Hematopoietic multipotent progenitor cell treated with erythropoietin and hydrocortisone succinate and interleukin-3 and kit ligand, for 4 days (in vitro differentiated cells): ENCODE measurements at places on chromosomes 11 and 22.

DNA sequence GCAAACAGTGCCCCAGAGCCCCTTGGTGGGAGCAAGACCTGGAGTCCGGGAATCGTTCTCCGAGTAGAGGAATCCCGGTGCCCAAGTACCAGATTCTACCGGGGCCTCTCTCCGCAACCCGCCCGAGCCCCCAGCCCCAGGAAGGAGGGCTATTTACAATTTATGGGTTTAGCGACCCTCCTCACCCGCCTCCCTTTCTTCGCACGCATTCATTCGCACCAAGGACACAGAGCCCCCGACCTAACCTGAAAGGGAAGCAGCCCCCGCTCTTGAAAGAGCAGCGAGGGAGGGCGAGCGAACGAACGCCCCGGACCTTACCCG, 628 bp downstream of the LRP4 start:
- DNase-seq = no peak

GRCh38 chr11:85664615-85665481, at the start of gene CREBZF:
Gene CREBZF, minus strand, starts transcription at chr11:85665129. Its CDS starts 254 bp downstream, at chr11:85664875.
- peak; percentile 98 for DNase-seq

DNA sequence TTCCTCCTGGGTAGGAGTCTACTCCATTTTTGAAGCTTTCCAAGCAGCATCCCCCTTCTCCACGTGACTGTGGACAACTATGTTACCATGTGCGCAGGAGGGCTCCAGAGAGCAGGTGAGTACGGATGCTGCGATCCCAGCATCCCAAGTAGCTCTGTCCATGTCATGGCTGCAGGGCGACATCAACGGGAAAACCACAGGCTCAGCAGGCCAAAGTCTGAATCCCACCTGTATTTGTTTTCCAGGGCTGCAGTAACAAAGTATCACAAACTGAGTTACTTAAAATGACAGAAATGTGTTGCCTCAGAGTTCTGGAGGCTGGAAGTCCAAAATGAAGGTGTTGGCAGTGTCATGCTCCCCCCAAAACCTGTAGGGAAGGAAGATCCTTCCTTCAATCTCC, 40.3 kb downstream of the MCHR1 start:
- no peak for DNase-seq

DNA sequence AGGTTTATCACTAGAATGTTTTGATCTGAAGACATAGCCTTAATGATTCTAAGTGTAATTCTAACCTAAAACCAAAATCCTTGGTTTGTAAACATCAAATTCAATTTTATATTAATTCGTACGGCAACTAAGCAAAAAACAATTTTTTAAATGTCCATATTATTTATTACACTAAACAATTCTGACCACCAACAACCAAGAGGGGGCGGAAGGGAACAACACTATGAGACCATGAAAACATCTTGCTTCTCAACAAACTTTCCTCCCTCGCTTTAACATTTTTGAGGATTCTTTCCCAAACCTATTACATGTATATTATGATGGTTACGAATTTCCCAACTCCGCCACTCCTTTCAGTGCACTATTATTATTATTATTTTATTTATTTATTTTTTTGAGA, 6.5 kb upstream of the UCP2 start:
- peak; percentile 48 for DNase-seq

GRCh38 chr11:34254011-34254410, 103.8 kb downstream of the ABTB2 start:
- no peak for DNase-seq

GRCh38 chr11:83312430-83312829, 26.3 kb upstream of the CCDC90B start:
- no peak for DNase-seq

- no peak for DNase-seq
Measured at GRCh38 chr11:66287211-66287888, 1.6 kb downstream of the YIF1A start.

DNA sequence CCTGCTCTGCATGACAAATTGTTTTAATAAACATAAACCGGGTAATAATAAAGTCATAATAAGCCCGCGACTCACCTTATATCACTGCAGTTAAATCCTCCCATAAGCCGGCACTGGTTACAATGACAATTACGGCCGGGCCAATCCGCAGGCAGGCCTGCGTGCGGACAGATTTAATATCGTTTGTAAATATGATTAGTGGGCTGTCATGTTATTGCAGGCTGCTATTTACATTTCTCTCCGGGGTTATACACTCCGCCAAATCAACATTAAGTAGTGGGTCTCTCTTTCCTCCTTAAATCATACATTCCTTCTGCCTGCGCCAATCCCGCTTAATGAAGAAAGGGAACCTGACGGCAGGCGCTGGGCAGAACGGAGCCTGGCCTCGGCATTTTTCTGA, 51.8 kb upstream of the LMO1 start:
- no peak for DNase-seq

GRCh38 chr22:21642584-21643448, 714 bp downstream of the SDF2L1 start:
- peak; percentile 82 for DNase-seq

GRCh38 chr22:27111796-27112672, 454.6 kb downstream of the MIAT start:
- DNase-seq = no peak

DNA sequence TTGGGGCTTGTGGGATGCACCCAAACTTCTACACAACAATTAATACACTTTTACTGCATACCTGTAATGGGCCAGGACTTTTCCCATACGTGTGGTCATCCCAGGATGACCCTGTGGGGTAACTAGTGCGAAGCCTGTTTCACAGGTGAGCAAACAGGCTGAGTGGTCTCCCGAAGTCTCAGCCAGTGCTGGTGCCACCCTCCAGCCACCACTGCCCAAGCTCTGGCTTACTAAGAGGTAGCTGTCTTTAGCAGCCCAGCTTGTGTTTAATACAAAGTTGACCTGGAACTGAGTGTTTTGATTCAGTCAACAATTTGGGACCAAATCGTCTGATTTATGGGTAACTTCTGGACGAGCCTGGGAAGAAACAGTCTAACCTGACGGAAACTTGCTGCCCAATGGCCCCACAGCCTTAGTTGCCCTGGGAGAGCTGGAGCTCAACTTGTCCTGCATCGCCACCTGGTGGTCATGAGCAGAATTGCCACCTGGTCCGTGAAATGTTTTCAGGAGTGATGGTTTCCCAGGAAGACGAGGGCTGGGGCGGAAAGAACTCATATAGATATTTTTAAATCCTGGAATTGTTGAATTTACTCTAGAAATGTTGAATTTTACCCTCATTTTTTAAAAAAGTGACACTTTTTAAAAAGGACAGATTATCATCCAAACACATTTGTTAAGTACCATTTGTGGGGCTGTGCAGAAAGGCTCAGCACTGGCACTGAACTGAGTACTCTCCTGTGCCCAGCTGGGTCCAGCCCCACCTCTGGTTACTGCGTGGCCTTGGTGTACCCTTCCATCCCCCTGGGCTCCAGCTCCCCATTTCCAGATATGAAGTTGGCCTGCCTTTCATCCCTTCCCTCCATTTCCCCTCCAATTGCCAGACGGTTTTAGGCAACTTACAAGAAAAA, 95.5 kb upstream of the PARVA start:
- DNase-seq = peak; percentile 86

- no peak for DNase-seq
Measured at GRCh38 chr11:45685964-45686537, 20.6 kb upstream of the CHST1 start.

DNA sequence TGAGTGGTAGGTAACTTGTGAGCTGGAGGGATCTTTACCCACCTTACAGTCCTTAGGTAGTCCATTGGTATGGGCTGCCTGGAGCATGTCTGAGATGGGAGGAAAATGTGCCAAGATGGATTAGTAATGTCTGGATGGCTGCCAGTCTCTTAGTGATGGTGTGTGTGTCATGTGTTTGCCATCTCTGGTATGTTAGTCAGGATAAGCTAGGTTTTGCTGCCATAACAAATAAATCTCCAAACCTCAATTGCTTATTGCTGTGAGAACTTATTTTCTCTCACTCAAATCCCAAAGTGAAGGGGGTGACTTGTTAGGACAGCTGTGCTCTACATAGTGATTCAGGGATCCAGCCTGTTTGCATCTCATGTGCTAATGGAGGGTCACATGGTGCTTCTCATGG, 40.9 kb upstream of the MYEOV start:
- DNase-seq = no peak

DNA sequence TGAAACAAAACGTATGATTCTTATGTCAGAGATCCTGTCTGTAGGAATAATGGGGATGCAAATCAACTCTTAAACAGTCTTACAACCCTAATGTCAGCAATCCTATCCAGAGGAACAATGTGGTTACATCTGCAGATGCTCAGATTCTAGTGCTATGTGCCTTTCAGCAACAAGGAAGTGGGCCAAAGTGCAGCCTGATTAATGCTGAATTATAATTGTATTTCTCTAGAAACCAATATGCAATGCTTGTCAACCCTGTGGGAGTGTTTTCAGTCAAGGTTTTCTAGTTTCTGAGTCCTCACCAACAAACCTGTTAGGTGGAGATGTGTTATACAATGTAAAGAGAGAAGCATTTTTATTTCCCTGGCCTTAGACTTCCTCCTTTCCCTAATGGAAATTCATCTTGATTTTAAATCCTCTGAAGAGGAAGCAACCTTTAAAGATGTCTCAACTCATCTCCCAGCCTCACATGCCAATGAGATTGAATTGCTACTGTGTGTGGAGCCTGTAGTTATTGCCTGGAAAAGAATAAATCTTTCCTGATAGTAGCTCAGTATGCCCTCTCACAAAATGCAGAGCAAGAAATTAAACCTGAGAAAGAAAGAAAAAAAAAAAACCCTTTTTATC, 26.2 kb upstream of the TMEM123 start:
- DNase-seq = no peak

- DNase-seq = no peak
Measured at GRCh38 chr11:83744620-83745192, 458.5 kb upstream of the CCDC90B start.

DNA sequence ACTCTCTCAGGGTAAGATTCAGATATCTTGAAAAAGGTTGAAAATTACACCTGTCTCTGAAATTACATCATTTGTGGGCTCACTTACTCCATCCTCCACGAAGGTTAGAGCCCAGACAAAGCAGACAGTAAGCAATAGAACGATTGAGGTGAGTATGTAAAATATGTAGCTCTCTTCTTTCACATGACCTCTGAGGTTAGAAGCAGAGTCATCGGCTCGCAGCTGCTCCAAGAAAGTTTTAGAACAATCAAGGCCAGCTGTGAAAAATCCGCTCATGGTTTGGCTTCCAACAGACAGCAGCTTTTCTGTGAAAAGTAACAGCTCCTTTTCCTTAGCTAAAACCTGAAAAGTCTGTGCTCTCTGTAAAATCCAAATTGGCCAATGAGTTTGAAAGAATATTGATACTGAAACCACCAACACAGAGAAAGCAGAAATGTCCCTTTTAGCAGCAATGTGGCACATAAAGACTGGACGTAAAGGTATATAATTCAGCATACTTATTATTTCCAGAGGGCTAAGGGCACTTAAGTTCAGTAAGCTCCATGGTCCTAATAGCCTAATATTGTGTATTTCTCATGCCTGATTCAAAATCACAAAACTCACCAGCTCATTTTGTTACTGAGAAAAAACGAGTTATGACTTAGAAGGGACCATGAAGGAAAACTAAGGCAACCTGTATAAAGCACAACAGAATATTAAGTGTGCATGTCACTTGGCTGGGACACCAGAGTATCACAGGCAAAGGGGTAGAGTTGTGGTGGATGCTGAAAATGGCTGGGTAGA, 78.2 kb downstream of the FAM76B start:
- DNase-seq = no peak

DNA sequence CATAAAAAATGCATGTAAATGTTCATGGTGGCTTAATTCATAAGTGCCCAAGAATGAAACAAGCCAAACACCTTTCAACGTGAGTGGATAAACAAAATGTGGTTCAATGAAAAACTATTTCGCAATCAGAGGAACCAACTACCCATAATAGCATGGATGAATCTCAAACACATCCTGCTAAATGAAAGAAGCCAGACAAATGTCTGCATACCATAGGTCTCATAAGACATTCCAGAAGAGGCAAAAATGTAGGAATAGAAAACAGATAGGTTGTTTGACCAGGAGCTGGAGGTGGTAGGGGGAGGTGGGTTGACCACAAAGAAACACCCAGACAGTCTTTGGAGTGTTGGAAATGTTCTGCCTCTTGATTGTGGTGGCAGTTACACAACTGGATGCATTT, 13.2 kb upstream of the OSBPL5 start:
- DNase-seq = no peak

- DNase-seq = peak; percentile 28
Measured at GRCh38 chr22:25027959-25028840, 75.7 kb downstream of the KIAA1671 start.

- DNase-seq = no peak
Measured at GRCh38 chr11:97764605-97765004, 1256.1 kb upstream of the CNTN5 start.

DNA sequence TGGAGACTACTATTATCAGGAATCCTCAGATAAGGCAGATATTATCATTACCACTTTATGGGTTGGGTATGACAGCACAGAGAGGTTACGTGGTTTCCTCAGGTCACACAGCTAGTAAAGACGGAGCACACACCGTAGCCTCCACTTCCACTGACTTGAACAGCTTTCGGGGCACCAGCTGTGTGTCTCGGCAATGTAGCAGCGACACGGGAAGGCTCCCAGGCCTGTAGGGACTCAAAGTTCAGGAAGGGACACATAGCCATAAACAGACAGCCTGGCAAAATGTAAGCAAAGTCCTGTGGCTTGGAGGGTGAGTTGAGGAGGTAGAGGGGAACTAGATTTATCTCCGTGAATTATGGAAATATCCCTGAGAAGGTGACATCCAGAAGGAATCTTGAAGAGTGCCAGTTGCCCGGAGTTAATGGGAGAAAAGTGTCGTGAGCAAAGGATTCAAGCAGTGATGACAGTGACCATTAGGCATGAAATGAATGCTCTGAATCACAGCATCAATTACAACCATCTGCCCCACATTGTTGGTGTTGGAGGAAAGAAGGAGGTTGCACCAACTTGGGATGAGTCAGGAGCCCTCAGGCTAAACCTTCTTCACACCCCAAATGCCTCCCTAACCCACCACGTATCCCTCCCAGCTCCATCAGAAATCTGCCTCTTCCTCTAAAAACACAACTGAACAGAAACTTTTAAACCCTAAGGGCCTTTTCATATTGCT, 106.7 kb upstream of the ASPHD2 start:
- DNase-seq = no peak

GRCh38 chr11:130729193-130729592, 187.1 kb downstream of the SNX19 start:
- no peak for DNase-seq

GRCh38 chr11:72430741-72431570, 3.4 kb downstream of the CLPB start:
- peak; percentile 84 for DNase-seq

DNA sequence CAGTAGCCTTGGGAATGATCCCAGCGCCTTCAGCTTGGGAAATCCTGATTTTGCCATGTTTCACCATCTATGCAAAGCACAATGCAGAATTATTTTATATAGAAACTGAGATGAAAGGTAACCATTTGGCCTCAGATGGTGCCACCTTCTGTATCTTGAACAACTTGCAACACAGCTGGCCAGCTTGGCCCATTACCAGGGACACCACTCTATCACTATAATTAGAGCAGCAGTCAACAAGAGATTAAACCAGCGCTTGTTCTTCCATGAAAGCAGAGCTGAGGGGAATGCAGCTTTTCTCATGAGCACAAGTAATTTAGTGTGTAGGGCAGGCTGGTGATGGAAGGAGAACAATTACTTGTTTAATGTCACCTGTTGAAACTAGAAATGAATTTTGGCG, 6.7 kb upstream of the ZDHHC13 start:
- peak; percentile 39 for DNase-seq

- no peak for DNase-seq
Measured at GRCh38 chr22:41050883-41051282, 41.5 kb upstream of the EP300 start.

GRCh38 chr11:100593291-100593690, 93.8 kb upstream of the ARHGAP42 start:
- DNase-seq = no peak
